ENCODE measurements at places on chromosomes 2 and 18.

DNA sequence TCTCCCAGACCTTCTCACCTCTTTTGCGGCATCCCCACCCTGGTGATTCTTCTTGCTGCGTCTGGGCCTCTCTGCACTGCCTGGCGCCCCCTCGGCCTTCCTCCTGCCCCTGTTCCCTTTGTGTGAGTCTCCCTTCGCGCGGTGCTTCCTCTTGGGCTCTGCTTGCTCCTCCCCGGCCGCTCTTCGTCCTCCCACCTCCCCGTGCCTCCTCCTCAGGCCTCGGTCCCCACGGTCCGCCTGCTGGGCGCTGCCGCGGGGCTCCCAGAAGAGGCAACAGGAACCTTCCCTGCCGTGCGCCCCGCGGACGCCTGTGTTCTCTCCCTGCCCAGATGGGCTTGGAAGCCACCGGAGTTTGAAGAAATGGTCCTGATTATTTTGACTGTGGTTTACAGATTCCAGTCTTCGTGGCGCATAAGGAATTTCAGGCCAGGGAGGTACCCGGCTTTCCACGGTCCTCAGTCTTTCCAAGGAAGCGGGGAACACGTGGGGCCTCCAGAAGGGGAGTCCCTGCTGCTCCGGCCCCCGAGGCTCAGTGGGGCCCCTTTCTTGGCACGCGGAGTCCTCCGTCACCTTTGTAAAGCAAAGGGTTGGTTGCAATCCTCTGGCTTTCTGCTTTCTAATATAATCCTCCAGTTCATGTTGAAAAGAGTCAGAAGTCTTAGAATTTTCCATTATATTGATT, 13.1 kb downstream of the RNU2-63P start:
- no peak for DNase-seq

DNA sequence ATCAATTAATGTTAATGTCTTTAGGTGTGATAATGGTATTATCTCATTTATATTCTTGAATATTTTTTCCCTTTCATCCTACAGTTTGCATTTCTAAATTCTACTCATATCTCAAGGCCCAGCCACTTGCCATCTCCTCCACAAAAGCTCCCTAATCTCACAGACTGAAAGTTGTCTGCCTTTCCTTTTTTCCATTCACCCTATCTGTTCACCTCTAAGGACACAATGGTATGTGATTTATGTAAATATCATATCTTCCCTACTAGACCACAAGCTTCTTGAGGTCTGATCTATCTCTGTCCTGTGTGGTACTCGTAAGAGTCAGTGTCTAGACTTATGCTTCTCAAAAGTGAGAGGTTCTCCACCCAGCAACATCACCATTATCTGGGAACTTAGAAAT, 3.9 kb upstream of the SPC25 start:
- no peak for DNase-seq

GRCh38 chr2:78817430-78817829, 208.1 kb upstream of the REG3G start:
- no peak for DNase-seq

GRCh38 chr18:6284300-6284699, 130.4 kb downstream of the L3MBTL4 start:
- no peak for DNase-seq

DNA sequence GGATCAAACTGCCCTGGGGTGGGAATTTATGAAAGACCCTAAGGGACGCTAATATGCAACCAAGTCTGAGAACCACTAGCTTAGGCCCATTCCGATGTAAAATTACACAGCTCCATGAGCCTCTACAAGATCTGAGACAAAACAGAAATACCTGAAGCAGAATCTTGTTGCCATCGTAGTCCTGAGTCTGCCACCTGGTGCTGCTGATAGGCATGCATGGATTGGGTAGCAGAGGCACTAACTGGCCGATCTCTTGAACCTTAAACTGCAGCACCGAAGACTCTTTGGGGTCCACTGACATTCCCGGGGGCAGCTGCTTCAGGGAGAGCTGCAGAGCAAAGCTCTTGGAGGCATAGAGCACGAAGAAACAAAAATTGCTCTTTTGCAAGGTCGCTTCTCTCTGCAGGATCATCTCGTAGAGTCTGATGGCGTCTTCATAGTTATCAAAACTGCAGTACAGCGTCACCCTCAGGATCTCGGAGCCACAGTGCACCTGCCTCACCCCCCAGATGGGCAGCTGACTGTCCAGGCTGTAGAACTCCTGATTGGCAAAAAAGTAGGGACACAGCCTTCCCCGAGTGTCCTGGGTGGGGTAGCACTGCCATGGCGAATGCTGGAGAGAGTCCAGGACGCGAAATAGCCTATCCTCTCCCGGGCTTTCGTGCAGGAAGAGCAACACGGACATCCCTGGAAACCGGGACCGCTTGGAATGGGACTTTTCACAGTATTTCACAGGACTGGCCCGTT, 848 bp downstream of the FAM124B start:
- no peak for DNase-seq

DNA sequence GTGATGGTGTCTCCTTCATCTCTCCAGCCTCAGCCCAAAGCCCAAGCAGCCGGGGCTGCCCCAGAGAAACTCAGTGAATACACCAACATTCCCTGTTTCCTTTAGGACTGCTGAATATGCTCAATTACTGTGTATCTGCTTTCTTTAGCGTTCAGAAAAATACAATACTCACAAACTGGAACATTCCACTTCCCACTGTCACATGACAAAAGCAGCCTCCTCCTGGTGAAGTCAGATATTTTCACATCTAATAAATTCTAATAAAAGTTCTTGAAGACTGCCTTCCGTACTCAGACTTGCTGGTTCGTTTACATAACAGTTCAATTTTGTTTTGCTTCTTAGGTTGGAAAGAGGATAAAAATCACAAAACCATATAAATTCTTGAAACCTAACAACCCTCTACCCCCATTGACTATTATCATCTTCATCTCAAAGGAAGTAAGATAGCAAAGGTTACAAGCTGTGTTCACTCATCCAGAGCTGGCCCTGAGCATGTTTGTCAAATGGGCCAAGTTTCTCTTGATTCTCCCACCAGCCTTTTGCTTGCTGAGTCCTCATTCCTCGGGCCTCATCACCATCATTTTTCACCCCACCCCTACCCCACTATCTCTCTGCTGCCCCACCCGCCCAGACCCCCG, 190.8 kb upstream of the HNRNPA3 start:
- DNase-seq = no peak

All from AG09319 (cell line).